Ovary (tissue), 10 donors: ENCODE measurements at places on chromosomes 3 and 15. TPM values are rescaled to one million over a fixed set of nuclear protein-coding genes. Genes with fewer than 3 reads are reported as not detected.

- no peak for DNase-seq
These were observed 62.1 kb downstream of the PLXNA1 start for GRCh38 chr3:127044996-127045395.

- DNase-seq: no peak
These were observed 93.7 kb downstream of the ABI3BP start for GRCh38 chr3:100899440-100900091.

DNA sequence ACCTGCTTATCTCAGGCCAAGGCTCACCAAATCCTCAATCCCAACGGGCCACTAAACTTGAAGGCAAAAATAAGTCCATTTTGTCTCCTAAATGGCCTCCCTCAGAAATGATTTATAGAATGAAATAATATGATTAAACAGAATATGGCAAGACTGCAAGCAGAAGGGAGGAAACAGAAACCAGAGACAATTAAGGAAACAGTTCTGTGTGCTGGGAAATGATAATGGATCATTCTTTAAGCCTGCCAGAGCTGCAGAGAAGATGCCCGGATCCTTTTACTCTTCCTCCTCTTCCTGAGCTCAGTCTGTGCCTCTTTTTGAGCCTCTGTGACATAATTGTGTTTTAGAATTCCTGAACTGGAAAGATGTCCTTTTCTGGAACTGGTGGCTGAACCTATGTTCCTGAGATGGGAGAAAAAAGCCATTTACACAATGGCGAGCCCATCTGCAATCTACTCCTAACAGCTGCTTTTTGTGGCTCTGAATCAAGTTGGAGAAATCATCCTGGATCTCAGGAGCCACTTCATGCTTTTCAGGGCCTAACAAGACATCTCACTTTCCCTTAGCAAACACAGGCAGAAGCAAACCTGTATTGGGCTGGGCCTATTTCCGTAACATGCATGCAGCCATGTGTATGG lies 2.8 kb upstream of the ABHD2 start:
- no peak for DNase-seq

DNA sequence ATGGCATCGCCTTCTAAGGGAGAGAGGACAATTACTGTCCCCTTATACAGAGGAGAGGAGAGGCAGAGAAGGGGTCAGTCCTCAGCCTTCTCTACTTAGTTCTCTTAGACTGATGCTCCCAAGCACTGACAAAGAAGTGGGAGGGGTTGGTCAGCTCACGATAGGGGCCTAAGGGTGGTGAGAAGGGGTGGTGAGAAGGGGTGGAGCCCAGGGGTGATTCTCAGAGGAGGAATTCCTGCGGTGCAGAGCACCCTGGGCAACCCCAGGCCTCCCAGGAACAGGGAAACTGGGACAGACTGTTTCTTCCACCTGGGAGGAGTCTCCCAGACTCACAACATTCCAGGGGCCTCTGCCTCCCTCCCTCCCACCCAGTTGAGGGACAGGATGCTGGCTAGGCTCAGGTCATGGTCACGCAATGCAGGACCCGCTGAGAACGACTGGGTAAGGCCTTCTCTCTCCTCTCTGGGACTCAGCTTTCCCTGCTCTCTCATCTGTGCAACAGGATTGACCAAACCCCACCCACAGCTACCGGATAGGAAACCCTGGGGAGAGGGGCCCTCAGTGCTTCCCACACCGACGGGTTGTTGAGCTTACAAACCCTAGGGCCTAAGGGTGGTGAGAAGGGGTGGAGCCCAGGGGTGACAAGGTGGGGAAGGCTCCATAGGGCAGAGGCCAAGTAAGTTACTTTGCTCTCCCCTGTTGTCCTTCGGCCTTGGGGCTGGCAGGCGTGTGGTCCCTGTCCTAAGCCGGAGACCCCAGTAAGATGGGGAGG lies 1.5 kb downstream of the TPRA1 start:
- no peak for DNase-seq

DNA sequence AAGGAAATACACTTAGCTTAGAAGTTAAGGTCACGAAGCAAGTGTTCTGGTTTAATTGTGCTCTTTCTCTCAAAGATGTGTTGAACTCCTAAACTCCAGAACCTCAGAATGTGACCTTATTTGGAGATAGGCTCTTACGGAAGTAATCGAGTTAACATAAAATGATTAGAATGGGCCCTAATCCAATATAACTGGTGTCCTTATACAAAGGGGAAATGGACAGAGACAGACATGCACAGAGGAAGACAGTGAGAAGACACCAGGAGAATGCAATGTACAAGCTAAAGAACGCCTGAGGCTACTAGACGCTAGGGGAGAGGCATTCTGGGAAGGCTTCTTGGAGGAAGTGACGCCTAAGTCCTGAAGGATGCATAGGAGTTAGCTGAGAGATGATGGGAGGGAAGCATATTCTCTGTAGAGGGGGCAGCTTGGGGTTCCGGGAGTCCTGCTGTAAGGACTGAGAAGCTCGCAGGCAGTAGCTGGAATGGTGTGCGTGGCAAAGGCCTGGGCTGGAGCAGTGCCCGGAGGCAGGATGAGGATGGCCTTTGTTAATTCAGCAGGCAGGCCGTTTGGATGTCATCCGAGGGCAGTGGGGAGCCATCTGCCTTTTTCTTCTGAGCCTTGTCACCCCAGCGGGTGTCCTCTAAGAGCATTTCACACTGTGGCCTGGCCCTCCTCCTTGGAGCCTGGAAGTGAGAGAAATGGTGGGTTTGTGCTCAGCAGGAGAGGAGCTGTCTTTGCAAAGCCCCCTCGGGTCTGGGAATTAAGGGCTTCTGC lies 513.4 kb downstream of the SHQ1 start:
- DNase-seq: no peak

- no peak for DNase-seq
These were observed 60.3 kb upstream of the GPD1L start for GRCh38 chr3:32046102-32046501.

DNA sequence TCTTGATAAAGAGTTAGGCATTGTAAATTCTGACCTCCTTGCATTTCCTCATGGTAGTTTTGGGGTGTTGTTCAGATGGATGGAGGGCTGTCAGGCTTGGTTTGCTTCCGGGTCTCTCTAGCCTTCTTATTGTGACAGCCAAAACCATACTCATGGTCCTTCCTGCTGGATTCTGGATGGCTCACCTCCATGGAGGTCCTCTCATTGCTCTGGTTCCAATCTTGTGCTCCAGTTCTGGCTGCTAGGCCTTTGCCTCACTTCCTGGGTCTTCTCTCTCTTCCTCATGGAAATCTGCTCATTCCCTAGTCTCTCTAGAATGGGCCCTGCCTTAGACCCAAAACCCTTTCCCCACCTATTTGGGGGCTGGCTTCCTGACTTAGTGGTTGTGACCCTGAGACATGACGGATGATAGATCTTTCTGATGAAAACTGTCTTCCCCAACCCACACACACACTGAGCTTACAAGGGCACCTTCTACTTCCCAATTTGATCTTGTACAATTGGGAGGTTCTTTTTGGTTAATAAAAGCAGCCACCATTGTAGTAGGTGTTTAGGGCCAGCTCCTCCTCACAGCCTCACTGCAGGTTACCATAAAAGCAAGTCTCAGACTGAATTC lies 66.2 kb upstream of the XCR1 start:
- DNase-seq: no peak

Gene PIERCE2
- 1.6 TPM for total RNA-seq

Gene CCR9
- not detected for total RNA-seq
